Activated gamma-delta T cell treated with anti-CD3 and anti-CD28 coated beads, Interleukin-2, amount 50 U/mL, for 16 hours (primary cell): ENCODE measurements at places on chromosomes 13 and 19.
A peak's percentile ranks its signal among the peaks of the same experiment; 100 is the strongest.

DNA sequence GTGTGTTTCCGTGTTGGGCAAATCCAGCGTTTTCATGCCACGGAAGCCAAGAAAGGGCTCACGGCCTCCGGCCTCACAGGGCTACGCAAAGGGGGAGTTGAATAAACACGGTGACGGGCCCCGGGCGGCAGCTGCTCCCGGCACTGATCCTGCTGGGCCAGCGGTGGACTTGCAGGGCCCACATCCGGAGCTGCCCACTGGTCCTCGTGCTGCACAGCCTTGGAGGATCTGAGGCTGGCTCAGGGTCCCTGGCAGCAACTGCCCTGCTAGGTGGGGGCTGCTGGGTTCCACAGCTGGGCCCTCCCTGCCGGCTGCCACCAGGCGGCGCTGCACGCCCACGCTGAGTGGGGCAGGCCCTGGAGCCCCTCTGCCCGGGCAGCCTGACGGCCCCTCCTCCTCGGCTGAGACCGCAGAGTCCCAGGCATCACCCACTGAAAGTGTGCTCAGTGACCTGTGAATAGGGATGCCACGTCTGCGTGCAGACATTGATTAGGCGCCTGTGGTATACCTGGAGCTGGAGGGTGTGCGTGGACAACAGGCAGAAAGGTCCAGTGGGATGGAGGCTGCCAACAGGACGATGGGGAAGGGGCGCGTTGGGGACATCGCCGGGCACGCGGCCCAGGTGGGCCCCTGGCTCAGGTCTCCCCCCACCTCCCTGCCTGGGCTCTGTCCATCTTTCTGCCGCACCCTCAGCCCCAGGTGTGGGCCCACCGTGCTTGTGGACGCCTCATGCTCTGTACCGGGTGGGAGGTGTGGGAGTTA is 5.3 kb upstream of the HCN2 start:
- peak; percentile 48 for DNase-seq

DNA sequence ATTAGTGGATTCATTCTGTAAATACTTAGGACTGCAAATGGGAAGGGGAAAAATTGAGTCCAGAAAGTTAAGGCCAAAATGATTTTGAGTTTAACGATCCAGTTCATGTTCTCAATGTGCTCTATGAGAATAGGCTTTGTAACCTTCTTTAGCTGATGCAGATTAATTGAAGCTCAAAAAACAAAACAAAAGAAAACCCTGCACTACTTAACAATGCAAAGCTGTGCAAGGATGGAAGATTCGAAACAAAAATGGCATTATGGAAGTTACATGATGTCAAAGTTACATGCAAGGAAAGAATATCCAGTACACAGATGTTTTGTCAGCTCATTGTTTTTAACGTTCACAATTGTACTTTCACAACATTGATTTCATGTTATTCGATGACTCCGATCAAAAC is 79.2 kb upstream of the RAP2A start:
- no peak for DNase-seq

- DNase-seq = no peak
Measured at GRCh38 chr19:51460164-51460992, 2.1 kb upstream of the SIGLEC8 start.

- no peak for DNase-seq
Measured at GRCh38 chr13:61988810-61989209, 573.2 kb upstream of the PCDH20 start.

- DNase-seq = no peak
Measured at GRCh38 chr13:107642831-107643230, 572.5 kb downstream of the LIG4 start.
